Ureter (tissue), 1 donor: ENCODE measurements at places on chromosomes 11 and 22.

DNA sequence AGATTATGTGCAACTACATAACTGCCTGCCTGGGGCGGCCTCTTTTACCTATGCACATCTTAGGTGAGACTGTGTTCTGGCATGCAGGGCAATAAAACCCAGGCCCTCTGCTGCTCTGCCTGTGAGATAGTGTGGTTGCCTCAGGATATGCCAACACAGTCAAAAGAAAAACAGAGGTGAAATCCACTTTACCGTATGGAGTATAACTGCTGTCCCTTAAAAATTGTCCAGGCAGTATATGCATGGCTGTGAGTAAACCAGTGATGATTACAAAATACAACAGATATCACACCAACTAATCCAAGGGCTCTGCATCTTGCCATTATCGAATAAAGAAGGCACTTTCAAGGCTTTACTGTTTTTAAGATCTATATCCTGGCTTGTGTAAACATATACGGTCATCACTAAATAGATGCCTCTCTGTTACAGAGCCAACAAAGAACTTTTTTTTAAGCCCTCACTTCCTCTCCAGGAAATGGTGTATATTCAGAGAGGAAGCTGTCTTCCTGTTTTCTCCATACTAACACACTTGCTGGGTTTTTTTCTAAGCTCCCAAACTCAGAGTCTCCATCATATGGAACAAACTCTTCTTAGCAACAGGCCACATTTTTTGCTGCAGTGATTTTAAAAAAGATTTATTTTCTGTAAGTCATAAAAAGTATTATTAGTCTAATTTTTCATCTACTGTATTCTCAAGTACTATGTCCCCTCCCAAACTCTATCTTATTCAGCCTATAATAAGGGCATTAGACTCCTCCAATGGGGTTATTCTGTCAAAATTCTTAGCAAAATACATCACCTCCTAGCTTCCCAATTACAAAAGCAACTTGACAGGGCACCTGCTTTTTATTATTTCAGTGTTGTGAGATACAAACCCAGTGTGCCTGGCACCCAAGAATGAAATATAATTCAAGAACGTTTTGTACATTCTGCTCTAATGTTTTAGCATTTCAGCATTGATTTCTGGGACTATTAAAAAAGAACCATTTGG is 135.2 kb downstream of the MAML2 start:
- no peak for DNase-seq

GRCh38 chr11:77053217-77054015 is 13.4 kb upstream of the CAPN5 start:
- DNase-seq: no peak

DNA sequence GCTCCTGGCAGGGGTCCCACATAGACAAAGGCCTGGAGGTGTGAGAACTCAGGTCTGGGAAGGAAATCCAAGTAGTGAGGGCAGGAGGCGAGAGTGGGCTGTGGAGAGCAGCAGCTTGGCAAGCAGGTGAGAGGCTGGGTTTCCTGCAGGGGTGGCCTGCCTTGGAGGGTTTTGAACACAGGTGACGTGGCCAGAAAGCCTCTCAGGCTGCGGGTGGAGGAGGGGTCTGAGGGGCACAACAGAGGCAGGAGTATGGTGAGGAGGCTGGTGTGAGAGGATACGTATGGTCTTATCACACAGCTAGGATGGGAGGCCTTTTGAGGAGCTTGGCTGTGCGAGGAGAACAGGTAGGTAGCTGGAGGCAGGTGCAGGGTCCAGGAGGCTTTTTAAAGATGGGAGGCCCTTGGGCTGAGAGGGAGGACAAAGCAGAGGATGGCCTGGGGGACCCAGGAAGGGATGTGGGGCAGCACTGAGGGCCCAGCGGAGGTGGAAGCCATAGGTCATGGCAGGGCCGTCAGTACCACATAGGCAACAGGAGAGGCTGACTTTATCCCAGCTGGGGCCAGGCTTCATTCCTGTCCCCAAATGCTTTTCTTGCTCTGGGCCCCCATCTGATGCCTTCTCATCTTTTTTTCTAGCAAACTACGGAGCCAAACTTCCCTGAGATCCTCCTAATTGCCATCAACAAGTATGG is 84.4 kb downstream of the MYO7A start:
- no peak for DNase-seq

DNA sequence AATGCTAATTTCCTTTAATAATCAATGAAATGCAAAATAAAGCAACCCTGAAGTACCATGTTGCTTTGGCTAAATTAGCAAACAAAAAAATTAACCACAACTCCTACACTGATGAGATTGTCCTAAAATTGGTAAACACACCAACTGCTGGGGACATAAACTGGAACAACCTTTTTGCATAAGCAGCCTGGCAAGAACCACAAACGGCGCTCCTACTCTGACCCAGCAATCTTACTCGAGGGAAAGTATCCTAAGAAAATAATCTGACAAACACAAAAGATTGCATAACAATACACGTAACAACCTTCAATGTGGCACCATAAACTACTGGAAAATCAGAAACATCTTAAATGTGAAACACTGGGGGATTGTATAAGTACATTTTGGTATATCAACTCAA is 189.8 kb upstream of the PITPNB start:
- no peak for DNase-seq

DNA sequence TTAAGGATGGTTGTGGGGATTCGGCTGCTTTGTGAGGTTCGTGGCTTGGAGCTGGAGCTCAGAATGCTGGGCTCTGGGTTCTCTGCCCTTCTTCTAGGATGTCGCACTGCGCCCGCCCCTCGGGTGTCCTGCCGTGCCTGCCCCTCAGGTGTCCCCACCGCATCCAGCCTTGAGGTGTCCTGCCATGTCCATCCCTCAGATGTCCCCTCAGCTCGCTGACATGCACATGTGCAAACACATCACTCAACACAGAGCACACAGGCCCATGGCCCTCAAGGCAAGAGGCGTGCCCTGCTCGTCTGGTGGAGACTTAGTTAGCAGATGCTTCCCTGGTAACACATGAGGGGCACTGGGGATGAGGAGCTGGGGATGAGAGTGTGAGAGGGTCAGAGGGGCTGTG is 359.3 kb downstream of the TBC1D22A start:
- DNase-seq: no peak

- no peak for DNase-seq
Observed at GRCh38 chr11:27705873-27706820, 5.9 kb upstream of the BDNF start.

GRCh38 chr11:40290171-40290631 is 1169.3 kb downstream of the LRRC4C start:
- no peak for DNase-seq

GRCh38 chr22:33083212-33083611 is 25.0 kb upstream of the SYN3 start:
- no peak for DNase-seq

DNA sequence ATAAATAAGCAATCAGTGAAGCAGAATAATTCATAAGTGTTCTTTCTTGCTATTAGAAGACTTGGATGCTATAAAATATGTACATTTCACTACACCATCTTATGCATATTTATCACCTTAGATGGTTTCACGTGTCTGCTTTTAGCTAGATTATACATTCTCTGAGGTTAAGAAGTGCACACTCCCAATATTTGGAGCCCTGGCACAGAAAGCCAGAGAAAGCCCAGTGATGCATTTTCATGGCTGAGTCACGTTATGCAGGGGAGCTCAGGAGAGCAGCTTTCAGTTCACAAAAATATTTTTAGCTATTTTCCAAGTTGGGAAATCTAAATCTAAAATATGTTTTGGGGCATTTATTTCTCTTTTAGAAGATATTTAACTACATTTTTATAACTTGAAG is 5.1 kb upstream of the TP53AIP1 start:
- DNase-seq: no peak

DNA sequence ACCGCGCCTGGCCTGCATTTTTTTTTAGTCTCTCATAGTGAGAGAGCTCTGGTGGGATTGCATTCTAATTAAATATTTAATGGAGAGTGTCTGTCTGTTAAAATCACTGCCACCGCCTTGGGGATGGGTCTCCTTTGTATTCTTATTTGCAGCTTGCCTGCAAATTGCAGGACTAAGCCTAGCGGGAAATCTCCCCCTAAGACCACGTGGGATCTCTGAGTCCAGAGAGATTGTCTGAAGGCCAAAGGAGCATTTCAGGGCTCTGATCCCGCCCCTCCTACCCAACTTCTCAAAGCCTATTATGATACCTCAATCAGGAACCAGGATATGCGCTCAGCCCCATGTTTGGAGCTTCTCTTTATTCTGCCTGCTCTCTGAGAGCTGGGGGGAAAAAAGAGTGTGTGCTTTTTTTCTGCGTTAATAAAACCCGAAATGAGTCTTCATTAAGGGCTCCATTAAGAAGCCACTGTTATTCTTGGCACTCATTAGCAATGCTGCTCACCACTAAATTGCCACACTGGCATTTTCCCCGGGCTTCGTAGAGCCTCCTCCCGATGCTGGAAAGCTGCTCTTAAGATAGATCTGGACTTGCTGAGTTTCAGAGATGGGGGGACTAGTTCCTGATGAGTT is 92.9 kb upstream of the THY1 start:
- DNase-seq: no peak

DNA sequence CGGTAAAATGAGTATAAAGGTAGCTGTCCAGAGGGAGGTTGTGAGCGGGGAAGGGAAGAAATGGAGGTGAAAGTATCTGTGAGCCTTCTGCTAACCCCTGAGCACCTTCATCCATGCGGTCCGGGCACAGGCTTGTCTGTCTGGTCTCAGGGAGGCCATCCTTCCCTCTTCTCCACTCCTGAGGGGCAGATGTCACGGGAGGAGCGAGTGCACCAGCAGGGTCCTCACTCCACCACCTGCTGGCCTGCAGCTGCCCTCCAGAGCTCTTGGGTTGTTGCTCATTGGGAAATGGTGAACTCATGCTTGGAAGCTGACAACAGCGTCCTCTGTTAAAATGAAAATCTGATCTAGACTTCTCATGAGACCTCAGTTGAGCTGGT is 33.8 kb upstream of the WNT11 start:
- DNase-seq: no peak

GRCh38 chr11:67379061-67380058 is 6.0 kb upstream of the CLCF1 start:
- no peak for DNase-seq

DNA sequence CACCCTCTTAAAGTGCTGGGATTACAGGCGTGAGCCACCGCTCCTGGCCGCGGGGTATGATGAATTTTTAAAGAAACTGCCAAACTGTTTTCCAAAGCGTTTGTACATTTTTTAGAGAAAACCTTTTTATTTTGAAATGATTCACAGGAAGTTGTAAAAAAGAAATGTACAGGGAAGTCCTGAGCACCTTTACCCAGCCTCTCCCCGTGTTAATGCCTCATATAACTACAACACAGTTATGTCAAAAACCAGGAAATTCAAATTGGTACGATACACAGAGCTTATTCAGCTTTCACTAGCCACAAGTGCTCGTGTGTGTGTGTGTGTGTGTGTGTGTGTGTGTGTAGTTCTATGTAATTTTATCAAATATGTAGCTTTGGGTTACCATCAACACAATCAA is 7.0 kb upstream of the FAM118A start:
- no peak for DNase-seq

- DNase-seq: no peak
Observed at GRCh38 chr11:473962-474785, 24.1 kb downstream of the PTDSS2 start.

DNA sequence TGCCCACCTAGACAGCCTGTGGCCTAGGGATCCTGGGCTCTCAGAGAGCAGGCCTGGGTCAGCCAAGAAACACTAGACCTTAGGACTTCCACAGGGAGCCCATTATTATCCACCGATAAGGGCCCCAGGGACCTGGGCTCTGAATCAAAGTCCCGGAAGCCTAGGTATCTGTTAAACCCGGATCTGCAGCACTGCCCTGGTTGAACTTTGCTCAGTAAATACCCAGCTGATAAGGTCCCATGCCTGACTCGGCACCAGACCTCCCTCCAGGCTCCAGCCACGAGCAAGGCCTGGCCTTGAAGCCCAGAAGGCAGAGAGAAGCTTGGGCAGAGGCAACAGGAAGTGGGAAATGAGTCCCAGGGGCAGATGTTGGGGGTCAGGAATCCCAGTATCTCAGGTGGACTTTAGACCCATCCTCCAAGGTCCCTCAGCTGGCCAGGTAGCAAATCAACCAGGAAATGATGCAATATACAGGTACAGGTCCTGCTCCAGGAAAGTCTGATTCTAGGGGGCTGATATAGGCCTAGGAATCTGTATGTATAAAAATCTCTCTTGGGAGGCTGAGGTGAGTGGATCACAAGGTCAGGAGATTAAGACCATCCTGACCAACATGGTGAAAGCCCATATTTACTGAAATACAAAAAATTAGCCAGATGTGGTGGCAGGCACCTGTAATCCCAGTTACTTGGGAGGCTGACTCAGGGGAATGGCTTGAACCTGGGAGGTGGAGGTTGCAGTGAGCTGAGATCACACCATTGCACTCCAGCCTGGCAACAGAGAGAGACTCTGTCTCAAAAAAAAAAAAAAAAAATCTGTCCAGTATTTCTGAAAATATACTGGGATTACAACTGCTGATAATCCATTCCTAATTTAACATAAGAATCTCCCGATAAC is 18.7 kb downstream of the POU2AF1 start:
- DNase-seq: no peak

- no peak for DNase-seq
Observed at GRCh38 chr22:17436382-17436980, 67.2 kb downstream of the CECR2 start.

GRCh38 chr11:1672613-1673350 is 24.2 kb upstream of the KRTAP5-6 start:
- peak; percentile 10 for DNase-seq

DNA sequence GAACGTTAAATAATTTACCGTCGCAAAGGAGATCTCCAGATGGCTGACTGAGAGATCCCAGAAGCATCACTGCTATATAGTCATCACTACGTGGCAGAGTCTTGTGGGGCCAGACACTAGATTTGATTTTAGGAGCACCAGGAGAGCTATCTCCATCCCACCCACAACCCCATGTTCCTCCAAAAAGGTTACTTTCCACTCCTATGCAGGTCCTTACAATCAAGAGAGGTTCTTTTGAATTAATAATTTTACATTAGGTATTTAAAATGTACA is 19.4 kb downstream of the GUCY1A2 start:
- DNase-seq: no peak

- no peak for DNase-seq
Observed at GRCh38 chr11:15864026-15864805, 492.1 kb downstream of the SOX6 start.

DNA sequence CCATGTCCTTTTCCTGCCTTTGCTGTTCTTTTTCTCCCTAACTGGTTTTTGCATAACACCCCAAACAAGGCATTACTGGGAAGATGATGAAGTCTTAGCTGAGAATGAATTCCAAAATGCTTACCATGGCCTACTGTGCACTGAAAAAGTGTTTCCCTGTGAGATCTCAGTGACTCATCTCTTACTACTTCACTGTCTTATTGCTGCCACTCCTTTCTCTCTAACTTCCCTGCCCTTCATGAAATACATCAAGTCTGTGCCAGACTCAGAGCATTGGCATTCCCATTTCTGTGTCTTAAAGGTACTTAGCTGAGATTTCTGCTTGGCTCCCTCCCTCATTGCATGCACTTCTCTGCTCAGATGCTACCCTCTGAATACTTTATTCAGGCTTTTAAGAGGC is 49.1 kb upstream of the MUC15 start:
- DNase-seq: no peak

GRCh38 chr11:15555161-15555560 is 440.4 kb downstream of the INSC start:
- DNase-seq: no peak
